ENCODE measurements at places on chromosomes 6 and 20.

DNA sequence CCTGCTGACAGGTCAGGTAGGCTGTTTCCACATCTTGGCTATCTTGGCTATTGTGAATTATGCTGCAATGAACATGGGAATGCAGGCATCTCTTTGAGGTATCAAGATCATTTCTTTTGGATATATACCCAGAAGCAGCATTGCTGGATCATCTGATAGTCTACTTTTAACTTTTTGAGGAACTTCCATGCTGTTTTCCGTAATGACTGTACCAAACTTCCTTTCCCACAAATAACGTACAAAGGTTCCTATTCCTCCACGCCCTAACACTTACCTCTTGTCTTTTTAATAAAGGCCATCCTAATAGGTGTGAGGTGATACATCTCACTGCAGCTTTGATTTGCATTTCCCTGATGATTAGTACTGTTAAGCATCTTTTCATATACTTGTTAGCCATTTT, 338.7 kb upstream of the RUNX2 start:
- no peak for DNase-seq

DNA sequence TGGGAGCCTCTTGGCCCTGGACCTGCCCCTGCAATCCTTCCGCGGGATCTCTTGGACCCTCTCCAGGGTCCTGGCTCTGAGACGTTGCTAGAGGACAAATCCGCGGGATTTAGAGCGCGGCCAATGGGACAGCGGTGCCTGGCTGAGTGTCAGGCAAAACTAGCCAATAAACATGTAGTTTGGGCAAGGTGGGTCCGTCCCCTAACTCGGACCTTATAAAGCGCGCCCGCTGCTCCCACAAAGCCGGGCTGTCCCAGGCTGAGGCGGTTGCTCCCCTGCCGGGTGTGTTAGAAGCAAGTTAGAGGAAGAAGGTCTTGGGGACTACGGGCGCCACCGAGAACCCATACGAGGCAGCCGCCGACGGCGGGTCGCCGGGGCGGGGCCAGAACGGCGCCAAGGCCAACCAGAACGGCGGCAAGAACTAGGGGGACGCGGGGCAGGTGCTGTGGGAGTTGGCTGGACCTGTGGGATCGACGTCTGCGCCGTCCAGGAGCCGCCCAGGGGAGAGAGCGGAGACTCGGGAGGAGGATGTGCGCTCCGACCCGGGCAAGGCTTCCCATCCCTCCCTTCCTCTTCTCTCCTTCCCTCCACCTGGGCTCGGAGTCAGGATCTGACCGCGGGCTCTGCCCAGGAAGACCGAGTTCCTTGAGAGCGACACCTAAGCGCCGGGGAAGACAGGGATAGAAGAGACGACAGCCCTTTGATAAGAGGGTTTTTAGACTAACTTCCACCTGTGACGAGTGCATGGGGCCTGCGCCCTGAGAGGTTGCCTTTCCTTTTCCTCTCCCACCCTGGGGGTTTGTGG, 6.5 kb upstream of the TMEM14A start:
- no peak for DNase-seq

- DNase-seq, result no peak
These were observed 79.5 kb upstream of the MYL9 start for GRCh38 chr20:36461600-36462439.

- no peak for DNase-seq
These were observed 7.2 kb downstream of the PNLDC1 start for GRCh38 chr6:159807150-159807858.

- DNase-seq, result no peak
These were observed 10.0 kb upstream of the FAM210B start for GRCh38 chr20:56348746-56349145.

- no peak for DNase-seq
These were observed 245.3 kb upstream of the MAN1A1 start for GRCh38 chr6:119594907-119595306.

DNA sequence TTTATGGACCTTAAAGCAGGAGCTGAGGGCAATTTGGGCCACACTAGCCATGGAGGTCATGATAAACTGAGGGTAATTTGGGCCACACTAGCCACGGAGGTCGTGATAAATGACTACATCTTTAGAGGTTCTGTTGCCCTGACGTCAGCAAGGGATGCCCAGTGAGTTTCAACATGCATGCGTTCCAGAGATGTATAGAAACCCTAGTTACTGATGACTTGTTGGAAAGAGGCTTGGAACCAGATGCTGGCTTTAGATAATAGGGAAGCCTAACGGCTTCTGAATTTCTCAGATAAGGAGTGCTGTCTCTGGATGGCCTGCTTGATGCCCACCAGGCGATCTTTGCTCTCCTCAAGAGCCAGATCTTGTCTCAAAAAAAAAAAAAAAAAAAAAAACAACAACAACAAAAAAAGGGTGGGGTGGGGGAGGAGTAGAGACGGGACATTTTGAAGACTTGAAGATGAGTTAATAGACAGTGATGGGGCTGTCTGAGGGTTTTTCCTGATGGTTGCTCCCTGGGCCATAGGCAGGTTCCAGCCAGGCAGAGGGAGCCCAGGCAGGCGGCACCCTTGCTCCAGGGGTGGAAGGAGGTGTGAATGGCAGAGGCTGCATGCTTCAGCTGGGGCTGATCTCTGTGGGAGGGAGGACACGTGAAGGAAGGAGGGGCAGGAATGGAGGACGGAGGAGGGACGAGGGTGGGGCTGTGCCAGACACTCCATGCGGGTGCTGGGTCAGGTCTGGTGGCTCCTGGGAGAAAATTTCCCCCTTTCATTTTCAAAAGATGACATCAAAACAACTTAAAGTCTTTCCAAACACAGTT, 27.0 kb upstream of the FRMD1 start:
- no peak for DNase-seq

GRCh38 chr20:34368547-34368946, 5.5 kb downstream of the ITCH start:
- DNase-seq, result no peak

Data from GF-D8 (cell line).